ENCODE measurements at places on chromosomes 13 and 19.

GRCh38 chr13:74101436-74101835 is 32.8 kb downstream of the KLF12 start:
- DNase-seq, result no peak

- DNase-seq, result no peak
These were observed 248.3 kb downstream of the DCLK1 start for GRCh38 chr13:35882722-35883497.

DNA sequence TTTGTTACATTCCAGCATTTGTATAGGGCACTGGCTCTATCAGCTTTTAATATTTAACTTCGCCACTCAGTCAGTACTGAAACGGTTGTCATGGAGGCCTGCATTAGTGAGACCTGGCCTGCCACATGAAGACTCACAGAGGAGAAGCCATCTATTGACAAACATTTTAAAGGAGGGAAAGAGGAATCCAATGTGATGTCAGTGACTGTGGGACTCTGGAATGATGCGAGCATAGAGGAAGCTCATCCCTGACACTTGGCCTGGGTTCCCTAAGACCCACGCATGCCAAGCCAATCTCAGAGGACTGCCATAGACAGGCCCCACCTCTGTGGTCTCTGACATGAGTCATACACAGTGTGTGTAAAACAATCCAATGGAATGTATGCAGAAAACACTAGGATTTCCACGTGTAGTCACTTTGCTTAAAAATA is 7.9 kb upstream of the DPY19L3 start:
- peak; percentile 49 for DNase-seq

DNA sequence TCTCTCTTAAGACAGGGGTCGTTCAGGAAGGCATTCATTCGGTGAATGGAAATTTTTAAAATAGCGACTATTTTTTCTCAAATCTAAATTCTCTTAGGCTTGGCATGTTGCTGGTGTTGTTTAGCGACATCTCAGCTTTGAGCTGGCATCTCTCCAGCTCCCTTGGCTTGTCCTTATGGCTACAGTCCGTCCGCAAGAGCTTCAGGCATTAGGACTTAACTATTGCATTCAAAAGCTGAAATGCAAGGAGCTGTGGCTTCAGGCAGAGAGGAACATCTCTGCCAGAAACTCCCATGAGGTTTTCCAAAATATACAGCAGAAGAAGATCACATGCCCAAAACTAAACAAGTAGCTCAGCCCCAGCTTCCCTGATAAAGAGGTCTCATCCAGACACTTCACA is 578.5 kb downstream of the EFNB2 start:
- DNase-seq, result no peak

- peak; percentile 97 for DNase-seq
These were observed 1.1 kb downstream of the ARHGEF1 start for GRCh38 chr19:41883821-41884733.

DNA sequence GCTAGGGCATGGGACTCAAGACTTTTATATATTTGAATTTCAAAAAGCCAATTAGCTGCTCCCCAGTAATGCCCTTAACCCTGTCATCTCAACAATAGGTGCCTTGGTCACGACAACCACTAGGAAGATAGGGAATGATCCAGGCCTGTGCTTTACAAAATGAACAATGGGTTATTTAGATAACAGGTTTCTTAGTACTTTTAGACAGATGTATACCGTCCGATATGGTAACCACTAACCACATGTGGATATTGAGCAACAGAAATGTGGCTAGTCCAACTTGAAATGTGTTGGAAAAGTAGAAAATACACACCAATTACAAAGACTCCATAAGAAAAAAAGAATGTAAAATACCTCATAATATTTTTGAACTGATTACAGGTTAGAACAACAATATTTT is 201.2 kb downstream of the LHFPL6 start:
- no peak for DNase-seq

DNA sequence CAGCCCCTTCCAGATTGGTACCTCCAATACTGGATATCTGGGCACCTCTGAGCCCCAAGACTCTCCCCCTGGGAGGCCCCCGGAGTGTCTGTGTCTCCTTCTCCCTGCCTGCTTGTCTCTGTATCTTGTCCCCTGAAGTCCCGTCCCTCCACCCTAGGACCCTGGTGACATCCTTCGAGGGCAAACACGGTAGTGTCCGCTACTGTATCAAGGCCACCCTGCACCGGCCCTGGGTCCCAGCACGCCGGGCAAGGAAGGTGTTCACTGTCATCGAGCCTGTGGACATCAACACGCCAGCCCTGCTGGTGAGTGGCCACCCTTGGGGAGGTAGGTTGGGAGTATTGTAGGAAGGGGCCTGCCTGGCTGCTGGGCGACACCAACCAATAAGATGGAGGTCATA is 844 bp downstream of the ARRDC2 start:
- DNase-seq, result no peak

GRCh38 chr19:40776932-40777644 is 959 bp upstream of the RAB4B start:
- peak; percentile 89 for DNase-seq

DNA sequence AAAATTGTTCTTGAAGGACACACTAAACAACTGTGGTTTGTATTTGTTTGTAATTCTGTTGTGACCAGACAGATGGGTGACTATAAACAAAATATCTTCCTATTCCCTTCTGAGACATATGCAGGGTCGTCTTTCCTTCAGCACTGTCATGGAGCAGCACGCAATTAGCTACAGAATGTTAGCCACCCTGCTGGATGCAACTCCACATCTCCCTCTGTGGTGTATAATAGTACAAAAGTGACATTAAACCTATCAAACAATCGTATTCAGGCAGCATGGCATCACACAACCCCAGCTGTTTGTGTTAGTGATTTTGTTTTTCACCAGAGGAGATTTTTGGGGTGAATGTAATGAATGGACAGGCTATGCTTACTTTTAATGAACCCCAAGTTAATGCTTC is 146.2 kb downstream of the GPC6 start:
- DNase-seq, result no peak

DNA sequence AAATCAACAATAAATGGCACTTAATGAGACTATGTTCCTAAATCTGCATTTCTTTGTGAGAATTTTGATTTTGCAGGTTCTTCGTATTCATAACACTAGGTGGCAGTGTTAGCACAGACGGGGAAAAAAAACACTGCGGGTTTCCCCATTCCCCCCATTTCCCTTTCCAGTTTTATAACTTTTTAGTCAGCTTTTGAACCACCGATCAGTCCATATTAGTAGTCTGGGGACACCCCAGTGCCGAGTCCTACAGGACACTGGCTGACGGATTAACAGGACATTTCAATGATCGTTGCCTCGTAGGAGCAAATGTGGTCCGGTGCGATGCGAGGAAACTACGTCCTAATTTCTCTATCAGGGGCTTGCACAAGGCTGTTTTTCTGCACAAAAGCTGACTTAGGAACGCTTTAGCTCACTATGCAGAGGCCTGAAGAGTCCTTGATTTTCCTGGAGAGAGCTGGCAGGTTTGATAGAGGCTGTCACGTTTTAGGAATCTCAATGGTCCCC is 234.3 kb downstream of the LMO7 start:
- DNase-seq, result no peak

DNA sequence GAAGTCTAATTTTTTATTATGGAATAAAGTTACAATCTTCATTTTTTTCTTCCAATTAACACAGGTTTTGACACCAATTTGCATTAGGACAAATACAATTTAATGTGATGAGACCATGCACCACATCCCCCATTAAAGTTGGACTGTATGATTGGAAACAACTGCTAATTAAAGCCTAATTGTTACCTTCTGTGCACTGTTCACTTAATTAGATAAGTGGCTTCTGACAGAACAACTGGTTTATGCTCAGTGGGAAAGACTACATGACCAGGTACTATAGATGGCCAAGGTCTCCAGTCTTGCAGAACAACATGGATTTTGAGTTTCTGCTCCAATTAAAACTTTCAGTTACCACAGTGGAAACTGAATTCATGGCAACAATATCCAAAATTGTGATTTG is 198.1 kb downstream of the FGF14 start:
- no peak for DNase-seq

DNA sequence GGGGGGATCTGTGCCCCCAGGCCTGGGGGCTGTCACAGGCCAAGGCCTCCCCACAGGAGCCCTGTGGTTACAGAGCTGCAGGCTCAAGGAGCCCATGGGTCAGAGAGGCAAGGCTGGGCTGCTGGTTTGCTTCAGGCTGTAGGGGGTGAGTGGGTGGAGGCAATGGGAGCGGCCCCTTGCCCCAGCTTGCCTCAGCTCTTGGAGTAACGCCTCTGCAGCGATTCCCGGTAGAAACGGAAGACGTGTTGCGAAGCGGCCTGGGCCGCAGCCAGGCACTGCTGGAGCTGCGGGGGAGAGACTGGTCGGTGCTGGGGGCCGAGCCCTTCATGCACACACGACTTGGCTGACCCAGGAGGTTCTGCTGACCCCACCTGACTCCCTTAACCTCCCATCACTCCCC is 10.1 kb downstream of the TMEM91 start:
- DNase-seq, result no peak

DNA sequence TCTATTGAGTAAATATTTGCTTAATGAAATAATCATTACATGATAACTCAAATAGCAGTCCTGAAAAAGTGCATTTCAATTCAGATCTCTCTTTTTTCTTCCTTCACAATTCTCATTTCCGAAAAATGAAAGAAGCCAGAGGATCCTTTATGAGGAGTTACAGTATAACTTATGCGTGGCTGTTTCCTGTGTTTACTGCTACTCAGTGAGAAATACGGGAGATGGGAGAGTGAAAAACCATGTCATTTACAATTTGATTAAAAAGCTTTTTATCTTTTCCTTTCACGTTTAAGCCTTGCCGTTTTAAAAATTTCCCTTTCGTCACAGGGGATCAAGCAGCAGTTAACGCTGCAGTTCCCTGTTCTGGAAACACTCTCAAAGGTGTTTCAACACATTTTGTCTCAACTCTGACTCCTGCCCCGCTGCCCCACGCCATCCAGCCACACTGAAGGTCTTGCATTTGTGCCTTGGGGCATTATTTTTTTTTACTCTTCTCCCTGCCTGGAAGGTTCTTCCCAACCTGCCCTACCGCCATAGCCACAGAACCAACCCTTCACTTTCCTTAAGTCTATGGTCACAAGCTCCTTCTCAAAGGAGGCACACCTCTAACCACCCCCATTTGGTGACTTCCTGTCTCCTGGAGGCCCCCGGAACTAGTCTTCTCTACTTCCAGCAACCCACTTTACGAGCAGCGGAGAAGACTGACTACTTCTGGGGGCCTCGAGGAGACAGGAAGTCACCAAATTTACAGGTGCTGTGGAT is 17.0 kb downstream of the KL start:
- DNase-seq, result no peak

- no peak for DNase-seq
These were observed 207.2 kb upstream of the SPRY2 start for GRCh38 chr13:80547885-80548825.

GRCh38 chr19:56133858-56134653 is 7.0 kb upstream of the ZNF444 start:
- DNase-seq, result no peak

GRCh38 chr19:18150776-18151624 is 2.0 kb upstream of the PIK3R2 start:
- no peak for DNase-seq

DNA sequence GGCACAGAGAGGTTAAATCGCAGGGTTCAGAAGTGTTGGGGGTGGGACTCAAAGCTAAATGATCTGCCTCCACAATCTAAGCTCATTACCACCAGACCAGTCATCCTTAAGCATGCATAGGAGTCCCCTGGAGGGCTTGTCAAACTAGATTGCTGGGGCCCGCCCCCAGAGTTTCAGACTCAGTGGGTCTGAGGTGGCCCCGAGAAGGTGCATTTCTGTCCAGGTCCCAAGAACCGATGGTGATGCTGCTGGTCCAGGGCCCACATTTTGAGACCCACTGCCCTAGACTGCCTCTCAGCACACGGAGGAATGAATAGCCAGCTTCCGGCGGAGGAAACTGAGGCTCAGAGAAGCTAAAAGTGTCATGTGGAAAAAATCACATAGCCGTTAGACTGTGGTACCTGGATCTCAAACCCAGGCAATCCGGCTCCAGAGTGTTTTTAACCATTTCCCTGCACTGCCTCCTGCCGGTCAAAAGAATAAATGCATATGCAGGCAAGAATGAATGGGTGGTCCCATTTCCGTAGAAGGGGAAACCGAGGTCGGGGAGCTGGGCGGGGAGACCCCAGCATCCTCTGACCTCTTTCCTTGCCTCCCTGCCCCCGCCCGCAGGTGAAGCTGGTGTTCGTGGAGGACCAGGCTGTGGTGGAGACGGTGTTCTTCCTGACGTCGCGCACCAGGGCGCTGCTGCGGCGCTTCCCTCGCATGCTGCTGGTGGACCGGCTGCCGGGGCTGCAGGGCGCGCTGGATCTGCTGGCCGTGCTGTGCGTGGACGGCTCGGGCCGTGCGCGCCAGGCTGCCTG is 23.8 kb downstream of the ZSWIM9 start:
- no peak for DNase-seq

- DNase-seq, result no peak
These were observed 21.3 kb upstream of the EPHX3 start for GRCh38 chr19:15253513-15253912.

DNA sequence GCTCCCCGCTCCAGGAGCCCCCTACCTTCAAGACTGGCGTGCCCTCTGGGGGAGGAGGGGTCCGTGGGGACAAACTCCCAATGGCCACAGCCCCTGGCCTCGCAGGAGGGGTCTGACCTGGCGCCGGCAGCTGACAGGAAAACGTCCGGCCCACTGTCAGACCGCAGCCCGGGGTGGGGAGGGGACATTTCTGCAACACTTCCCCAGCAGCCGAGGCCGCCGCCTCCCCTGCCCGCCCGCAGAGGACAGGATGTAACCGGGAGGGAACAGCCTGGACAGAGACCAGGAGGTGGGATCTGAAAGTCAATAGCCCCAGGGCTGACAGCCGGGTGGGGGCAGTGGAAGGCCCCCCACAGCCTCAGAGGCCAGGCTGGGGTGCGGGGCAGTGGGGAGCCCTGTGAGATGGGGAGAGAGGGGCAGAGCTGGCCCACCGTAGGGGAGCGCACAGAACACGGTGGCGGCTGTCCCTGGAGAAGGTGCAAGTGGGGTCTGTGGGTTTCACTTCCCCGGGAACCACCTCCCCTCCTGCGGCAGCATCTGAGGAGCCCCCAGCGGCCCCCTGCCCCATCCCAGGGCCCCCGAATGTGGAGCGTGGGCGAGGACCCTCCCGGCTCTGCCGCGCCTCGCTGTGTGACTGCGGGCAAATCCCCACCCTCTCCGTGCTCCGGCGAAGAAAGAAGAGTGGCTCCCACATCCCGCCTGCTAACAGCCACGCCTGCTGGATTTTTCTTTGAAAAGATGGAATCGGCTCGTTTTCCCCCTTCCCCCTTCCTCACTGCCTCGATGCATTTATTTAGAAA is at the start of gene PEAK3:
TSS of gene PEAK3 (minus strand) at position 114 of the 800 bp plus-strand sequence. CDS start 1,244 bp downstream, outside the sequence.
- DNase-seq, result no peak

DNA sequence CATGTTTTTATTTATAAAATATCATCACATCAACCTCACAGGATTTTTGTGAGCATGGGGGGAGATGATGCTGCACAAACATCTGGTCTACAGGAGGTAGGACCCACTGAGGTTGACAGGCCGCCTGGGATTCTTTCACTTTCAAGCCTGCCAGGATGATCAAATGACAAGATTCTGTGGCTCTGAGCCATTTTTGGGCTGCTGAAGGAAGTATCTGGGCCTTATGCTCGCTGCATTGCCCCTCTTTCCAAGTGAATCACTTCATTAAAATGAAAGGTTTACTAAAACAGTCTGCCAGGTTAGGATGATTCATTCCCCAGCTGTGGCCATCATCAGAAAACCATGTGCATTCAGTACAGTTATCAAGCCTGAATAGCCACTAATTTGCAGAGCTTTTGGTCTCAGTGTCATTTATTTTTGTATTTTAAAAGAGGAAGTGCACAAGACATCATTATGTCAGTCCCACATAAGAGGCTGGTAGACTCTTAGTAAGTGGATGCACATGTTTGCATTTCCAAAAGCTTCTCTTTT is 34.4 kb downstream of the STARD13 start:
- peak; percentile 36 for DNase-seq

GRCh38 chr19:43470288-43470687 is 4.9 kb upstream of the LYPD3 start:
- DNase-seq, result peak; percentile 57

All from H54 (cell line).